ENCODE measurements at places on chromosomes 7 and 10.

DNA sequence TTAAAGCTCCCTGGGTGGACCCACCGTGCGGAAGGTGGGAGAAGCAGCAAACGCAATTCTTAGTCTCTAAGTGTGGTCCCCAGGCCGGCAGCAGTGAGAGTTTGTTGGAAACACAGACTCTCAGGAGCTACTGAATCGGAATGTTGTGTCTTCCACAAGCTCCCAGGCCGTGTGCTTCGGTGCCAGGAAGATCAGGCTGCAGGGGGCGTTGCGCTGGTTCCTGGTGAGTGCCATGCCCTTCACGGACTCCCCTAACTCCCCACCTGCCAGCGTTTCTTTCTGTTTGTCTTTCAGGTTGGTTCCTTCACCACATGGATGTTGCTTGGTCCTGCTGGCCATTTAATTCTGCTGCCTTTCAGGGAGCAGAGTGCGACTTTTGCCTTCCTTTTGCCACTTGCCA, 91.2 kb upstream of the PITRM1 start:
- DNase-seq, result no peak

GRCh38 chr10:103476046-103476768, 2.8 kb downstream of the CALHM3 start:
- peak; percentile 41 for DNase-seq

GRCh38 chr10:60171436-60172013, 218.2 kb downstream of the ANK3 start:
- DNase-seq, result no peak

- peak; percentile 57 for DNase-seq
Observed at GRCh38 chr10:74081192-74081803, 69.3 kb downstream of the AP3M1 start.

GRCh38 chr7:27459731-27460053, 203.0 kb downstream of the HIBADH start:
- no peak for DNase-seq

DNA sequence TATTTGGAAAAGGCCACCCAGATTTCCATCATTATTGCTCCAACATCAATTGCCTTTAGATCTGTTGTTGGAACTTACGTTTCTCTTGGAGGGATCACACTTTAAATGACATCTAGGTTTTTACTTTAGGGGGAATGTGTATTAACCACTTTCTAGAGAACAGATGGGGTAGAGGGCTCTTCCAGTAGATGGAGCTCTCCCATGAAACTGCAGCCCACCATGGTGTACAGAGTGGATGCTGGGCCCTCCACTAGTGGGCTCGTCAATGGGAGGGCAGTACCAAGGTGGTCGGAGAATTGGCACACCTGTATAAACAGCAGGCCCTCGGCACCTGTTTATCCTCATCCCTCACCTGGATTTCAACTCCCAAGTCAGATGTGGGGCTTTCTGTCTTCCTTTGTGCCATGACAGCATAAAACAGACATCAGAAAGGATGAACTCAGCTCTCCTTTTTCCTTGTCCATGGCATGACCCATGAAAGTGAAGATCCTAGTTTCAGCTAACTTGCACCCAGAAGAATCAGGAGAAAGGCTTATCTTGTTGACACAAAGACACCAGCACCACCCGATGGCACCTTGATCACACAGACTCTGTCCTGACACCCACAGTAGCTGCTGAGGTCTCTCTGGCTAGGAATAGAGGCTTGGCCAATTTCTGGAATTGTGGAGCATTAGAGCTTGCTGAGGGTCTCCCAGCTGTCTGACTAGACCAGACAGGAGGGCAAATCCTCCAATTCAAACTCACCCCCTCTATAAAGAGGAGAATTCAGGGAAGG, 150.5 kb downstream of the CYP26A1 start:
- DNase-seq, result no peak

DNA sequence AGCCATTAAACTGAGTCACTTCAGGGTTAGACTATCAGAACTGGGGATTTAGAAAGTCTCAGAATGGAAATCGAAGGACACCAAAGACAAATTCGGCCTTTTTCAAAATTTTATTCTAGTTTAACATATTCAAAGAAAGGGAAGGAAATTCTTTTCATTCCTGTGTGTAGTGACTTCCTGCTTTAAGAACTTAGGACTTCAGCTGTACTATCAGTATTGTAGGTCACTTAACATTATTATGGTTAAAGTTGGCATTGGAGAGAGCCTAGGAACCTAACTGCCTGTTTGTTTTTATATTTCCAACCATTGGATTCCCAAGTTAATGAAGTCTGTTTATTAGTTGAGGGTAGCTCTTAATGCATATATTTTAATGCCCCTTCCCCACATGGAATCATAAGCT, 63.7 kb downstream of the PTEN start:
- no peak for DNase-seq

DNA sequence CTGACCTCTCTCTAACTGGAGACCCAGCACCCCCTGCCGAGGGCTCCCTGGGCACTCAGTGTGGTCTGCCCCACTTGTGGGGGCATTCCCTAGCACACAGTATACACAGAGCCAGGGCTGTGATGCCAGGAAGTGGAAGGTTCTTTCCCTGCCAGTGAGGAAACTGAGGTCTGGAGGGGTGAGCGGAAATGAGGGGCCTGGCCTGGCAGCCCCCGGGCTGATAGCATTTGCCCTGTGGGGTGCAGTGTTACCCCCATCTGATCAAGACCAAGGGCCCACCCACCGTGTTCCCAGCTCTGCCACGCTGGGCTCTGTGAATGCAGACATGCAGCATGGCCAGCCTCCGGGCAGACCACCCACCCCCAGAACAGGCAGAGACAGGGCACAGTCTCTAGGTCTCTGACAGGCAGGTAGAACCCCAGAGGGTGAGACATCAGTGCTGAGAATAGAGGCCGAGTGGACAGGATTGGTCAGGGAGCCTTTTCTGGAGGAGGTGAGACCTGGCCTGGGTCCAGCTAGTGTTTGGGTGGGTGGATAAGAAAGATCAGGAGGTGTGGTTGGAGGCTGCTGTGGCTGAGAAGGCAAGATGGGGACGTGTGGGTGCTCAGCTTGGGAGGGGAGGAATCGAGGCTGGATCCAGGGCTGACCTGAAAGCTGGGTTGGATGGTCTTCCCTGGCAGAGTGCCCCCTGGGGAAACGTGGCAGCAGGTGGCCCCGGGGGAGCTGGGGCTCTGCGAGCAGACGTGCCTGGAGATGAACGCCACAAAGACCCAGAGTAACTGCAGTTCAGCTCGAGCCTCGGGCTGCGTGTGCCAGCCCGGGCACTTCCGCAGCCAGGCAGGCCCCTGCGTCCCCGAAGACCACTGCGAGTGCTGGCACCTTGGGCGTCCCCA, 10.8 kb upstream of the ZNF862 start:
- no peak for DNase-seq

- no peak for DNase-seq
Observed at GRCh38 chr10:70890917-70891431, 2.6 kb upstream of the PCBD1 start.

GRCh38 chr10:116096526-116096925, 176.5 kb downstream of the GFRA1 start:
- DNase-seq, result no peak

DNA sequence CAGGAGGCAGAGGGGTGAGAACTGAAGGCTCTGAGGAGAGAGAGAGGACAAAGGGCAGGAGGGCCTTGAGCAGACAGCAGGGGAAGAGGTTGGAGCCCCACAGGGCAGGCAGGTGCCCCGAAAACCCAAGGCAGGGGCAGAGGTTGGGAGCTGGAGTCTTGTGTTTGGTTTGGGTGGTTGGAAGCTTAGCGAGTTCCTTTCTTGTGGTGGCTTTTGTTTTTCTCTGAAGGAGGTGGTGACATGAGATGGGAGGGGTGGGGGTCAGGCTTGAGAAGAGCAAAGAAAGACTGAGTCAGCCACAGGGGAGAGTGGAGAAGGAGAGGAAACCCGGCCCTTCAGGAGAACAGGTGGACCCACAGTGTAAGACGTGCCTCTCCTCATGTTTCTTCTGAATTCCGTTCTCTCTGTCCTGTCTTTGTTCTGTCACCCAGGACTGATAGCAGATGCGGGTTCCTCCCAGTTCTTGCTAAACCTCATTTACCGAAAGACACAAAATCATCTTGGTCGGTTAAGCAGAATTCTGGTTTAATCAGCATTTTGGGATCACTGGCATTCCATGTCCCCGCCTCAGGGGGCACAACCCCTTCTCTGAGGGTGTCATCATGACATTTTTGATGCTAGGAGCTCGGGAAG, 95.3 kb downstream of the INSYN2A start:
- no peak for DNase-seq
